Subcutaneous preadipocyte (primary cell): ENCODE measurements at places on chromosomes 4 and X. TPM values are rescaled to one million over a fixed set of nuclear protein-coding genes. Genes with fewer than 3 reads are reported as not detected.

The RGN gene
- total RNA-seq, result 0.98 and 1.5 TPM in 2 replicates

The STS gene
- 6.6 and 7.2 TPM in 2 replicates for total RNA-seq

The P2RY8 gene
- total RNA-seq, result not detected in 2 replicates

The EVC2 gene
- 9.0 and 9.2 TPM in 2 replicates for total RNA-seq

The MAB21L2 gene
- not detected in 2 replicates for total RNA-seq

The HSFX2 gene
- not detected in 2 replicates for total RNA-seq

The USP17L18 gene
- not detected in 2 replicates for total RNA-seq

The DUX4 gene
- total RNA-seq, result not detected in 2 replicates

The ATP2B3 gene
- total RNA-seq, result not detected in 2 replicates

The SCML2 gene
- 1.5 and 2.7 TPM in 2 replicates for total RNA-seq
